Immature natural killer cell (primary cell): ENCODE measurements at places on chromosomes 6 and 20. TPM values are rescaled to one million over a fixed set of nuclear protein-coding genes. Genes with fewer than 3 reads are reported as not detected.

Gene TSPYL4
- 11.9 TPM for polyA plus RNA-seq

Gene KCNB1
- not detected for polyA plus RNA-seq

Gene GPR6
- not detected for polyA plus RNA-seq

GRCh38 chr6:83192456-83192855 lies 609 bp downstream of the PGM3 start:
- DNase-seq: no peak

- no peak for DNase-seq
These were observed 19.4 kb downstream of the C6orf15 start for GRCh38 chr6:31092769-31093505.

GRCh38 chr20:37363221-37364012 lies 17.5 kb downstream of the SRC start:
- no peak for DNase-seq

- DNase-seq: no peak
These were observed 179.6 kb downstream of the TAF4 start for GRCh38 chr20:61885759-61886715.

- DNase-seq: no peak
These were observed 54.3 kb upstream of the PRND start for GRCh38 chr20:4667371-4667773.
